Cerebellum (tissue), 4 donors: ENCODE measurements at places on chromosomes 12 and 14. TPM values are rescaled to one million over a fixed set of nuclear protein-coding genes. Genes with fewer than 3 reads are reported as not detected.

Gene AKAP5
- 4.8 TPM for total RNA-seq

GRCh38 chr12:15770581-15770980 lies 18.6 kb downstream of the EPS8 start:
- DNase-seq, result no peak

DNA sequence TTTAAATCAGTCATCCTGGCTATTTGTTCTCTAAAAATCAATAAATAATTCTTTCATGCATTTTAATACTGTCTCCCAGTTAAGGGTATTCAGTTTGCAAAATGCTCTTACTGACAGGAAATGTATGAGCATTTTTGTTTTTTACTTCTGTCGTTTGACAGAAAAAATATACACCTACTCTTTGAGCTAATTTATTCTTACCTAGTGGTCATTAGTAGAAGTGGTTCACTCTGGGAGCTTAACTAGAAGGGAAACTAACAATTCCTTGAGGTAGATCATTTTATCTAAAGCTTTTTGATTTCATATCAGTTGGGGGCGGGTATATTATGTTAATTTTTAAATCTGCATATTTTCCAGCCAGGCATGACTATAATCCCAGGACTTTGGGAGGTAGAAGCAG lies 33.8 kb upstream of the PAPLN start:
- DNase-seq, result no peak

GRCh38 chr12:56565510-56566101 lies 44.0 kb downstream of the RBMS2 start:
- DNase-seq, result no peak

Gene SRRM4
- total RNA-seq, result 11.8 TPM

DNA sequence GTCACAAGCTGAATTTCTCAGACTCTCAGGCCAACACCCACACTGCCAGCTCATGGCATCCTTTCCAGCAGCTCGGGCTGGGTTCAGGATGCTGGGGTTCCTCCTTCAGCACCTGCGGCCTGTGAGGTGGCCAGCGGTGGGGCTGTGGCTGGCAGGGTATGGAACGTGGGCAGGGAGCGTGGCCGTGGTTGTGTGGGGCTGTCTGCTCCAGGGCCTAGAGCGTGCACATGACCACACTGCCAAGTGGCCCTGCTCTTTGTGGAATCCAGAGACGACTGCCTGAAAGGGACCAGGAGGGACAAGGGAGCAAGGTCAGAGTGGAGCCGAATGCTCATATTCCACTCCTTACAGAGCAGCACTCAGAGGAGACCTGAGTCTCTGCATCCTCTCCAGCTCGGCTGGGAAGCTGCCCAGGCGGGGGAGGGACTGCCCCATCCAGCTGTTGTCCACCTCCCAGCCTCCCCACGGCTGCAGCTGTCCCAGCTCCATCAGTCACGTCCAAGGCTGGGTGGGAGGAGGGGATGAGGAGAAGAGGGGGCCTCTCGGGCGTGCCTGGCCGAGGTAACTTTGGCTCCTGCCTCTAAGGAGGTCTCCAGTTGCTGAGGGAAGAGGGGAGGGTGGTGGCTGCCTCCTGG lies 71.3 kb downstream of the TSPAN9 start:
- no peak for DNase-seq

- DNase-seq, result no peak
Observed at GRCh38 chr14:20969336-20969735, 14.0 kb downstream of the RNASE2 start.

DNA sequence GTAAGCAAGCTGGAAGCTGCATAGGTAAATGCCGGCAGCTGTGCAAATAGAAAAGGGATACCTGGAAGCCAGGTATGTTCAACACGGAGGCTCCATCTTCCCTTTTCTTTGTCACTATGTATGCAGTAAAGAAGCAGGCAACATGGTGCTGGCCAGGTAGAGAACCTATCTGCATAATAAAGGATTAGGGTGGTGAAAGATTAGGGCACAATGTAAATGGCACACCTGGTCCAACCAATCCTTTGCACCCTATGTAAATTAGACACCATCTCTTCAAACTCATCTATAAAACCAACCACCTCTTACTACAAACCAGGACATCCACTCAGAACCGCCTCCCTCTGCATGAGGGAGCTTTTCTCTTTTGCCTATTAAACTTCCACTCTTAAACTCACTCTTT lies 32.3 kb downstream of the RPS29 start:
- DNase-seq, result no peak

GRCh38 chr14:72740966-72741825 lies 152.7 kb downstream of the DPF3 start:
- DNase-seq, result no peak

Gene SLC39A5
- 0.45 TPM for total RNA-seq

Gene TSFM
- 19.3 TPM for total RNA-seq

DNA sequence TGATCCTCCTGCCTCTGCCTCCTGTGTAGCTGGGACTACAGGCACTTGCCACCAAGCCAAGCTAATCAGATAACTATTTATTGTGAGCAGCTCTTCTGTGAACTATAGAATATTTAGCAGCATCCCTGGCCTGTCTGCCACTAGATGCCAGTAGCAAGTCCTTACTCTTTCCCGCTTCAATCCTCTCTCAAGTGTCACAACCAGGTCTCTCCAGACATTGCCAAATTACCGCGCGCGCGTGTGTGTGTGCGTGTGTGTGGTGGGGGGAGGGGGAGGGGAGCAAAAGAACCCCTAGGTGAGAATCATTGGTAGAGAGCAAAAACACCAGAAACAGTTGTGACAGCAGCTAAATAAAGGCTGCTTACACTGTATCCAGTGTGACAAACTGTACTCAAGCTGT lies 49.9 kb downstream of the PPP2R5E start:
- peak; percentile 8 for DNase-seq

- DNase-seq, result no peak
Observed at GRCh38 chr12:125634813-125635212, 569.6 kb downstream of the AACS start.

Gene ASIC1
- total RNA-seq, result 20.5 TPM

DNA sequence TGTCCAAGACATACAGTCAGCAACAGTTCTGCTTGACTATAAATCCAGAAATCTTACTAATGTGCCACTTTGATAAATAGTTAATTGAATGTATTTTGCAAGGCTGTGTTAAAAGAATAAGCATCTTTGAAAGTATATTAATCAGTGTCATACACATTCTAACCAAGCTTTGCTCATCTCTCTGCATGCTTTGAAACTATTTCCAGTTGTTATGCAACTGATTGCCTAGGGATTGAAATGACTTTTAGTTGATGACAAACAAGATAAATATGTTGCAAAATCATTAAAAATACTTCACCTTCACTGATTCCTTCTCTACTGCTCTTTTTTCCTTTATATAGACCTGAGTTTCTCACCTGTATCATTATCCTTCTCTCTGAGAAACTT lies 91.3 kb downstream of the AEBP2 start:
- DNase-seq, result no peak

- DNase-seq, result no peak
Observed at GRCh38 chr14:73895939-73896338, 9.3 kb downstream of the ZNF410 start.

GRCh38 chr12:56221232-56221756 lies 428 bp downstream of the RNF41 start:
- peak; percentile 71 for DNase-seq

Gene CACNA1C
- total RNA-seq, result 20.9 TPM

DNA sequence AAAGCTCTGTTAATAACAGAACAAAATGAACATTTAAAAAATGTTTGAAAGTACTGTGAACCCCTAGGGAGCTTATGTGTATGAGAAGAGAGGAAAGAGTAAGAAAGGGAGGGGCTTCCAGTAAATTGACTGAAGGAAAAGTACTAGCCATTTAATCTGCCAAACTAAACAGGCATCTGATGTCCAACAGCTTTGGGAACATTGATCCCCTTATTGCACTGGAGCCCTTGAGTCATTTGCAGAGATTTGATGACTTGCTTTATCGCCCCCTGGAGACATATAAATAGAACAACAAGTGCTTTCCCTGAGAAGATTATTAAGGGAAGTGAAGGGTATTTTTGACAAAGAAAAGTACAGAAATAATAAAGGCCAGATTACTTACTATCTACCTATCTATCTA lies 319.3 kb upstream of the NOVA1 start:
- DNase-seq, result no peak
